ENCODE measurements at places on chromosomes 1 and 21.

DNA sequence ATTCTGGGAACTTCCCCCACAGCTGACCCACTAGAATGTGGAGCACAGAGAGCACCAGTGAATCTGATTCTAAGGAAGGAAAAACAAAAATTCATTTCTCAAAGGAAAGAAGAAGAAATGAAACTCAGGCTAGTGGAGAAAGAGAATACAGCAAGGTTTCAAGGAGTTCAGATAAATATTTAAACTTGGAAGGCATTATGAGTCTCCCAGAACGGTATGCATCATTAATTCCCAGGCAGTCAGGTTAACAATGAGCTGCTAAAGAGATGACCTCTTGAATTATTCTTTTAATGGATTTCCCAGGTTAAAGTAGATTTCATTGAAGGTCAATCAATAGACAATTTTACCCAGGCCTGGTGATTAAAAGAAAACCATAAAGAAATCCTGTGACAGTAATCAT, 103.6 kb upstream of the KAZN start:
- no peak for DNase-seq

GRCh38 chr21:43809346-43809799, 20.0 kb downstream of the RRP1 start:
- DNase-seq: no peak

DNA sequence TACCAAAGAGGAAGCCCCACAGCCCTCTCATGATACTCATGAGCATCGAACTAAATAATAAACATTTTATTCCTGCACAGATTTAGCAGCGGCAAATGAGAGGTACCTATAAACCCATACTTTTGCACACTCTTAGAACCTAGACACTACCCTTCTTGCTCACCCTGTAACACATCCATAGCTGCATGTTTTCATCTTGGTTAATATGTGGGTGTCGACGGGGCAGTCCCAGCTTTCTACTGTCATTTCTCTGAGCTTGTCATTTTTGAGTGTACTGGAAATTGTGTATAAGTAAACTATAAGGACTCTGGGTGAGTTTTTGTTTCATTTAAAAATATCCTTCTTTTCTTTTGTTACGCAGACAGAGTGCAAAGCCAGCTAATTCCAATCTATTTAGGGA, 25.5 kb downstream of the OVGP1 start:
- no peak for DNase-seq

DNA sequence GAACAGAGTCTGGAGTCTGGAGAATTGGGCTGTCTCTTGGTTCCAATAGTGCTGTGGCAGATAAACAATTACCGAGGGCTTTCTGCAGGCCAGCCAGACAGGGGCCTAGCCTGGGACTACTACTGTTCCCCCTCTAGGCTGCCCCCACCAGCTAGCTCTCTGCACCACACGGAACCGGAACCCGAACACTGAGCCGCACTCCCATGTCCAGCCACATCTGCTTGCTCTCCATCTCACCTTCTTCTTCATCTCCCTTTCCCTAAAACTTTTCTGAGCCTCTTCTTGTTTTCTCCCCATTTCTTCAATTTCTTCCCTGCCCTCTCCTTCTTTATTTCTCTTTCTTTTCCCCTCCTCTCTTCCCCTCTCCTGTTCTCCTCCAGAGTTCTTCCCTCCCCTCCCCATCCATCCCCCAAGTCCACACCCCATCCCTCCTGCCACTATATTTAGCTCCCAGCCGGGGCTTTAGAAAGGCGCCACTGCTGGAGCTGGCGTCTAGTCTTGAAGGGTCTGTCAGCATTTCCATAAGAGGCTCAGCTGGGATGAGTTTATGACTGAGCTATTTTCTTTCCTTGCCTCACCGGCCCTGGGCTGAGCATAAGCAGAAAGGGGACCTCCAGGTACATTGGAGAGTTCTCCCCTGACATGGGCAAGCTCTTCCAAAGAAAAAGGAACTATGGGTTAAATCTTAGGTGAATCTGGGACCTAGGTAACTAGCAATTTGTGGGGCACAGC, 25.7 kb upstream of the ATP2B4 start:
- no peak for DNase-seq

GRCh38 chr21:42313501-42313969, 1.7 kb downstream of the TFF3 start:
- DNase-seq: no peak

GRCh38 chr1:179953974-179954492, 577 bp upstream of the CEP350 start:
- peak; percentile 6 for DNase-seq

- no peak for DNase-seq
These were observed 8.1 kb downstream of the DNASE2B start for GRCh38 chr1:84406346-84406861.

DNA sequence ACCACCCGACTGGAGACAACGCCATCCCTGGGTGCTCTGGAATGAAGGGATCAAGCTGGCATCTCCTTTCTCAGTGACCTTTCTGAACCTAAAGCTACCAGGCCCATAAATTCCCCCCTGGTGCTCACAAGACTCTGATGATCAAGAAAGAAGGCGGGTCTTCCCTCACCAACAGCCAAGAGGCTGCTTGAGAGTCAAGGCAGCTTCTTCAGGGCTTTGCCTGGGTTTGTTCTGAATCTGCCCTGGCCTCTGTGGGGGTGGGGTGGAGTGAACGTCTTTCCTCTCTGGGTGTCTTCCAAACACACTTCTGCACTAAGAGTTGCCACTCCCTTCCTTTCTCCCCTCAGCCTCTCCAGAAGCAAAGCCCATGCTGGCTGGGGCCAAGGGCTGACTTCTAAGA, 36.1 kb downstream of the CD247 start:
- DNase-seq: no peak

DNA sequence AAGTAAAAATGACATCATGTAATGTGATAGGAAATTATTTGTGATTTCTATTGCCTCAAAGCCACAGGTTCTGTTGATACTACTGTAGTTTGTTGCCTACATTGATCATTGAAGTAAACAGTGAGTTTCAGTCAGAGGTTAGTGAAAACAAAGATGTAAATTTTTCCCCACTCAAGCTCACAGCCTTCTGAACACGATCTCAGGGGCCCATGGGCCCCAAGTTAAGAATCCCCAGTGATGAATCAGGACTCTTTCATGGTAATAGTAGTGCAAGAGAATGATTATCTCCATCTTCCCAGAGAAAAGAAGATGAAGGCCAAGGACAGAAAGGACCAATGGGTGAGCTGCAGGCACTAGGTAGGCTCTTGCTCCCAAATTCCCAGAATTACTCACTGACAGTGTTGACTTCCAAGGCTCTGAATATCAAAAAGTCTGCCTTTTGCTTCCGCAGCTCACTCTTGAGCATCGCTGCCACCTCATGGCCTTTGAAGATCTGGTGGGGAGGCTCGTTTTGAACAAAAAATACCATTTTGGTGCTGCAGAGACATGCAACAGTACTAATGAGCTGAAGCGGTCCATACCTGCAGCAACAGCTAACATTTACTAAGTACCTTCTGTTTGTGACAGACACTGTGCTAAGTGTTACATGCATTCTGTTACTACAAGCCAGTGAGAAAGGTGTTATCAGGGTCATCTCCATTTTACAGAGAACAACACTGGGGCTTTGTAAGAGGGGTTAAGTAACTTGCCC, 113.3 kb downstream of the KIAA0319L start:
- no peak for DNase-seq

DNA sequence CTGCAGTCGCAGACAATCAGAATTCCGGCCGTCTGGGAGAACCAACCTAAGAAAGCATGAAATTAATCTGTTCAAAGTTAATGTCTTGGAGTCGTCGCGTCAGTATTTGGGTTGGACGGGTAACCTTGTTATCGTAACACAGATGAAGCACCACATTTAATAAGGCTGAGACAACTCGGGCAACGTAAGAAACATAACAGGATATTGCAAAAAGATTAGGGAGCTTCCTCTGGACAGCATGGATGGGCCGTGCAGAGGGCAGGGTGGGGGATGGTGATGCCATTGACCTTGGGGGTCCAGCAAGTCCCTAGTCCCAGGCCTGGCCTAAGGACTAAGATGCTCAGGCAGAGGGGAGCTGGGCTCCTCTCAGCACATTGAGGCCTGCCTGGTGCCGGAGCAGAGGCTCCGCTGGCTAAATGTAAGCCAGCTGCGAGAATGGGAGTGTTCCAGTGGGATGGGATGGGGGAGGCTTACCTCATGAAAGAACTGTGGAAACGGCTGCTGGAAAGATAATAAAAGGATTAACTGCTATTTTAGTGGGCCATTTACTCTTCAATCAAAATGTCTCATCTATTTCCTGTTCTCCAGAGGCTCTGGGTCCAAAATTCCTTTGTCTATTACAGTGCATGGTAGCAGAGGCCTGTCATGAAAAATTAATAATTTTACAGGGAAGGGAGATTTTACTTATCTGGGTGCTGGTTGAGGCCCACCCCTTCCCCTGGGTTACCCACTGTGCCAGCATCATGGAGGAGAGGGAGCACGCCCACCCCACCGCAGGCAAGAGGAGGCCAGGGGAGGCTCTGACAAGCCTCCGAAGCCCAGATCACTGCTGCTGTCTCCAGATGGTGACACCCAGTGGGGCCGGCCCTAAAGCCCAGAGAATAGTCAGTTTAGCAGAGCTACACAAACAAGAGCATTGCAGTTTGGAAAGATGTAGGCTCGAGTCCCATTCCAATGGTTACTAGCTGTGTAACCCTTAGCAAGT, 131.6 kb downstream of the DMRTB1 start:
- DNase-seq: no peak

GRCh38 chr1:25996966-25997827, 666 bp downstream of the PAFAH2 start:
- DNase-seq: no peak

- no peak for DNase-seq
These were observed 41.5 kb downstream of the CLSTN1 start for GRCh38 chr1:9782116-9782751.

DNA sequence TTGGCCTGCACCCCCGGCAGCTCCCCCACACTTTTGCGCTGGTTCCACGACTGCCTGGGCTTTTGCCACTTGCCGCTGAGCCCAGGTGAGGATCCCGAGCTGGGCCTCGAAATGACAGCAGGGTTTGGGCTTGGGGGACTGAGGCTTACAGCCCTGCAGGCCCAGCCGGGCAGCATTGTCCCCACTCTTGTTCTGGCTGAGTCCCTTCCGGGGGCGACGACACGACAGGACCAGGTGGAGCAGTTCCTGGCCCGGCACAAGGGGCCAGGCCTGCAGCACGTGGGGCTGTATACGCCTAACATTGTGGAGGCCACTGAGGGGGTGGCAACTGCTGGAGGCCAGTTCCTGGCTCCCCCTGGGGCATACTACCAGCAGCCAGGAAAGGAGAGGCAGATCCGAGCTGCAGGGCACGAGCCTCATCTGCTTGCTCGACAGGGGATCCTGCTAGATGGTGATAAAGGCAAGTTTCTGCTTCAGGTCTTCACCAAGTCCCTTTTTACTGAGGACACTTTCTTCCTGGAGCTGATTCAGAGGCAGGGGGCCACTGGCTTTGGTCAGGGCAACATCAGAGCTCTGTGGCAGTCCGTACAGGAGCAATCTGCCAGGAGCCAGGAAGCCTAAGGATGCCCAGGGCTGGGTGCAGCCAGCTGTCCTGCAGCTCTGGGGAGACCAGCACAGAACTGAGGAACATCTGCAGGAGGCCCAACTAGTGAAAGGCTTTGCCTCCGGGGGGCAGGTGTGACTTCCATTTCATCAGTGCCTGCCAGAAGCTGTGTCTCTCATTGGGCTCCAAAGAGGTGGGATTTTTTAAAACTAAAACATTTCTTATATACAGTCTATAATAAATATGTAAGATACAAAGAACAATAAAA, 1.2 kb downstream of the HPDL start:
- no peak for DNase-seq

- DNase-seq: no peak
These were observed 11.7 kb downstream of the IFFO2 start for GRCh38 chr1:18944810-18945209.

DNA sequence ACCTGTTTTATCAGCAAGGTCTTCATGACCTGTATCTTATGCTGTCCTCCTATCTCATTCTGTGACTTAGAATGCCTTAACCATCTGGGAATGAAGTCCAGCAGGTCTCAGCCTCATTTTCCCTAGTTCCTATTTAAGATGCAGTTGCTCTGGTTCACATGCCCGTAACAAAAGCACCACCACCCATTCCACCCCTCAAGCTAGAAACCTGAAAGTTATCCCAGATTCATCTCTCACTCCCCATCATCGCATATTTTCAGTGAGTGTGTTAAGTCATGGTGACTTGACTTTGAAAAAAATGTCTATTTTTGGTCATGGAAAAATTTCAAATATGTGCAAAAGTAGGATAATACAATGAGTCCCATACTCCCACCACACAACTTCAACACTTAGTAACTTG, 11.7 kb downstream of the HMGN2 start:
- DNase-seq: no peak

GRCh38 chr1:79790950-79791349, 784.4 kb upstream of the ADGRL4 start:
- DNase-seq: no peak

DNA sequence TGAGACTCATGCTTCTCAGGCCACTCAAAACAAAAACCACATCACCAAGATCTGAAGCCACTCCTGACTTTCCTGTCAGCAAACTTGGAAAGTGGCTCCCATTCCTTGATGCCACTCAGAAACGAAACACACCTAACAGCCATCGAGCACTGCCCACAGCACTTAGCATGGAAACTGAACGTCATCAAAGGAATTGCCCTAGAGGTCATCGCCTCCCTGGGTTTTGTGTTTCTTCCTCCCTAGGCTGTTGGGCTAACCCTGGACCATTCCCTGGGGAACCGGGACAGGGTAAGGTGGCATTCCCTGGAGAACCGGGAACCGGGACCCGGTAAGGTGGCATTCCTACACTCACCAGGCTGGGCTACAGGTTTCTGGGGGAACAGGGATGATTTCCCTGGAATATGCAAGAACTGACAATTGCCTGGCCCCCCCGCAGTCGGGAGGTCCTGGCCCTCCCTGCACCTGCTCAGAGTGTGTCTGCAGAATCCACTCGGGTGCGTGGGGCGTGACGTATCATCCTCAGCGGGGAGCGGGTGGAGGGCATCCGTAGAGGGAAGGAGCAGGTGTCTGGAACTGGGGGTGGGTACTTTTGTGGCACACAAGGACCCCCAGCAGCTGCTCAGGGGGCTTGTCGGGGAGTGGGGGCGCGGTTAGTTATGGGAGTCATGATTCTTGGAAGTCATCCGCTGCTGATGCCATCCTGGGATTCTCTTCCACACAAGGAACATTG, 30.3 kb downstream of the SLC45A1 start:
- DNase-seq: no peak

- DNase-seq: no peak
These were observed 33.6 kb downstream of the PGBD5 start for GRCh38 chr1:230392536-230392909.

DNA sequence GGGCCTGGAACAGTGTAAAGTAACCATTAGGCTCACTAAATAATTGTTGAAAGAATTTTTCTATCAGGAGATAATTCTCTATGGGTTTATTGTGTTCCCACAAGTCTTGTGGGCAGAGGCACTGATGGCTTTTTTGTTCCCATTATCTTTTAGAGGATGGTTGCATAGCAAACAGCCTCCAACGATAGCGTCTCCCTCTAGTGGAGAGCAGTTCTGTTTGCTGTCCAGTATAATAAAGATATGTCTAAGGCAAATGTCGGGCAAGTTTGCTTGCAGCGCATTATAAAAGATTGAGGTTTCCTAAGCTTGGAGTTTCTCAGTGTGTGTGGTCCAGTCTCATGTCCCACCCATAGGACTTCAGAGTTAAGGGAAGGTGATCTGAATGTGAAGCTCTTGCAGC, 1.3 kb upstream of the SLC6A17 start:
- DNase-seq: no peak
